NCI-H1930 (cell line): ENCODE measurements at places on chromosomes 2 and 18.

DNA sequence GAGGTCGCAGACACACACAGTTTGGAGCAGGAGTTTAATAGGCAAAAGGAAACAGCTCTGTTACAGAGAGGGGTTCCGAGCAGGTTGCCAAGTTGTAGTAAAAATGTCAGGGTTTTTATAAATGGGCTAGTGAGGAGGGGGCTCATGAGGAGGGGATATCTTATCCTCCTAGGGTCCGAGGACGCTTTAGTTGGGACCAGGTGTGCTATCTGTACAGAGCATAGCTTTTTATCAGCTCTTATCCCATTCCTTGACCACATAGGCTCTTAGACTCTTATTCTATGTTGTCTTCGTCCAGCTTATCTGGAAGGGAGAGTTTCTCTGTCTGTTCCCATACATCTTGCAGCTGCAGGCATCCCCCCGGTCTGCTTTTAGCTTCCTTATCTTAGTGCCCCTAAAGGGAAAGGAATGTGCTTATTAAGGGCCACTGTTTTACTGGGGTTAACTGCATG is 44.7 kb downstream of the PDK1 start:
- no peak for DNase-seq

- no peak for DNase-seq
Measured at GRCh38 chr2:98020992-98021713, 25.4 kb upstream of the TMEM131 start.

DNA sequence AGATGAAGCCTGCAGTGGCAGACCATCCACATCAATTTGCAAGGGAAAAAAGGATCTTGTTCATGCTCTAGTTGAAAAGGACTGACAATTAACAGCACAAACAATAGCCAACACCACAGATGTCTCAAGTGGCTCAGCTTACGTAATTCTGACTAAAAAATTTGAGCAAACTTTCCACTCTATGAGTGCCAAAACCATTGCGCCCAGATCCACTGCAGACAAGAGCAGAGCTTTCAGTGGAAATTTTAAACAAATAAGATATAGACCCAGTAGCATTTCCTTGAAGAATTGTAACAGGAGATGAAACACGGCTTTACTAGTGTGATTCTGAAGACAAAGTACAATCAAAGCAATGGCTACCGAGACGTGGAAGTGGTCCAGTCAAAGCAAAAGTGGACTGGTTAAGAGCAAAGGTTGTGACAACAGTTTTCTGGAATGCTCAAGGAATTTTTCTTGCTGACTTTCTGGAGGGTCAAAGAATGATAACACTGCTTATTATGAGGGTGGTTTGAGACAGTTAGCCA is 12.0 kb upstream of the ZNF396 start:
- DNase-seq = no peak

DNA sequence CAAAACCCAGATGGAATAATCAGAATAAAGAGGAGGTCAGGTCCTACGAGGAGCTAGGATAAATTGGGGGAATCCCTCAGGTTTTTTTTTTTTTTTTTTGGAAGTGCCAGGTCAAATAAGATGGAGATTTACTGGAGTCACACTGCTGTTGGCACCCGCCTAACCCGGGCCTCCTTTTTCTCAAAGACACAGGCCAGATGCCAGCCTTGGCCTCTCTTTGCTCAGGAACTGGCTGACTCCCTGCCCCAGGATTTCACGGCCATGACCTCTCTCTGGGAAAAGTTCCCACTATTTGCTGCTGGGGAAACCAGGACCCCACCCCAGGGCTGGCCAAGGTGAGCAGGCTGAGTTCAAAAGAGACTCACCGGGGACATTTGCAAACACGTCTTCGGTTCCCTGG is 2.5 kb downstream of the CD8A start:
- no peak for DNase-seq

GRCh38 chr18:54215069-54215468 is 9.4 kb downstream of the MBD2 start:
- no peak for DNase-seq

GRCh38 chr2:25894135-25894830 is 16.0 kb upstream of the ASXL2 start:
- DNase-seq = no peak

DNA sequence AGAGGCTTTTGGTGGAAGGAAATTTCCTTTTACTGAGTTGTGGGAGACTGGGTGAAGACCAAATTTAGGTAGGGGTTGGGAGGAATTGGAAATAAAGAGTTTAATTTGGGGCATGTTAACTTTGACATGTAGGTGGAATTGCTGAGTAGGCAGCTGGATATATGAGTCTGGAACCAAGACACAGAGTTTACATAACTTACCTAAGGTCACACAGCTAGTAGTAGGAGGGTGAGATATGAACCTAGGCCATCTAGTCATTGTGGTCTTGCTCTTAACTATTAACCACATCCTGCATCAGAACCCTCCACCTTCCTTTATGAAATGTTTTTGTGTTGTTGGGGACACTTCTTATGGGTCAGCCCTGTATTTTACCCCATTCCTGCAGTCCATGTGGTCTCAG is 113.1 kb downstream of the ICOS start:
- DNase-seq = no peak

DNA sequence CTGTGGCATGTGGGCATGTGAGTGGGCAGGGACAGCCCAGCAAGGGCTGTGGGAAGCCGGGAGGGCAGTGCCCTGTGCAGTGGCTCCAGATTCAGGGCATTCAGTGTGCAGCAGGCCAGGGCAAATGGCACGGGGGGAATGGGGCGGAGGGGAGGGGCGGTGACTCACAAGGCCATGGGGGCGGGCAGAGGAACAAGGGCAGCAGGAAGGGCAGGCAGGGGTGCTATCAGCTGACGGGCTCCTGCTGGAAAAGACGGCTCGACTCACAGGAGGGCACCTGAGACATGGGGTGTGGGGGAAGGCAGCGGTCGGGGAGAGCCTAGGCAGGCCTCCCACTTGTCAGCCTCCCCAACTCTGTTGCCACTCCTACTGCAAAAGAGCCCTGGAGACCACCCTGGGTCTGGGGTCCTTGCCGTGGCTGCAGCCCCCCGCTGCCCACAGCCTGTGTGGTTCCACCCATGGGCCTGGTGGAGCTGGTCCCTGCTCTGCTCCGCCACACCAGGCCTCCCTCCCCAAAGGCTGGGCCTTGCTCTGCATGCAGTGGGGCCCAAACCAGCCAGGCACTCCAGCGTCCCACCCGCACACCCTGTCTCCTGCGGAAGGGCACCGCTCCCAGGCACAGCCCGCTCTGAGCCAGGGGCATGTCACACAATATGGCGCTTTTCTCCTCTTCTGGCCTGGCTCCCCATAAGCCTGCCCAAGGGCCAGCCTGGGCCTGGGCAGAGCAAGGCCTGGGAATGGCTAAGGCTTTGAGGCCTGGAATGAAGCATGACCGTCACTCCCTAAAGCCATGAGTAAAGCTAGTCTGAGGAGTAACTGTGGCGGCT is 25.9 kb downstream of the HS6ST1 start:
- DNase-seq = no peak

DNA sequence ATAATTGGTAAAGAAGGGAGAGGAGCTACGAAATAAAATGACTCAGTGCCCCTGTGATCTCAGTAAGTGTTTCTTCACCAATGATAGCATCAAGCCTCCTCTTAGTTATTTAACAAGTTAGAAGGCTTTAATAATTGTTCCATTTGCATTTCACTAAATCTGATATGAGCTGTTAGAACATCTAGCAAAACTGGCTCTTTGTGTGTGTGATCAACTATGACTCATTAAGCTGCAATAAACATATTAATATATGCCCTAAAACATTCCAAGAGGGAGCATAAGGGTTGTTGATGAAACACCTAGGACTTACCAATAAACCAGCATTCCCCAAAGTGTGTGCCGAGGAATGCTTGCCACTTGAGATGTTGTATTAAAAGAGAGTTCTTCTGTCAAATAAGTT is 115.2 kb downstream of the OSBPL6 start:
- DNase-seq = no peak

DNA sequence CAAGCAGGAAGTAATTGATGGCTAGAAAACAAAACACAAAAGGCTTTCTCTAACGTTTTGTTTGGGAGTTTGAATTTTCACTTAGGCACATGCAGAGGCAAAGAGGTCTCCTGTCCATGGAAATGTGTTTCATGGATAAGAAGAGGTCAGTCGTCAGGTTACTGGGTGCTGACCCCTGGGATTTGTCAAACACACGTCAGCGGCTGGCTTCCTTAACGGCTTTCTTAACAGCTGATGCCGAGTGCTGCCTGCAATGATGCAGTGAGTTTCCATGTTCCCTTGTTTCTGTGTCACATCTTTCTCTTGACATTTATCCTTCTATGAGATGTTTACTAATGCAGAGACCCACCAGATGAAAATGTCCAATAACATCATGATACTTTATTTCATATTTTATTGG is 31.7 kb downstream of the GPR39 start:
- no peak for DNase-seq

GRCh38 chr2:15184491-15184890 is 376.6 kb downstream of the NBAS start:
- DNase-seq = no peak

GRCh38 chr2:236973343-236973980 is 112.2 kb upstream of the COPS8 start:
- no peak for DNase-seq
